RPMI8226 (cell line): ENCODE measurements at places on chromosomes 2 and 18.

DNA sequence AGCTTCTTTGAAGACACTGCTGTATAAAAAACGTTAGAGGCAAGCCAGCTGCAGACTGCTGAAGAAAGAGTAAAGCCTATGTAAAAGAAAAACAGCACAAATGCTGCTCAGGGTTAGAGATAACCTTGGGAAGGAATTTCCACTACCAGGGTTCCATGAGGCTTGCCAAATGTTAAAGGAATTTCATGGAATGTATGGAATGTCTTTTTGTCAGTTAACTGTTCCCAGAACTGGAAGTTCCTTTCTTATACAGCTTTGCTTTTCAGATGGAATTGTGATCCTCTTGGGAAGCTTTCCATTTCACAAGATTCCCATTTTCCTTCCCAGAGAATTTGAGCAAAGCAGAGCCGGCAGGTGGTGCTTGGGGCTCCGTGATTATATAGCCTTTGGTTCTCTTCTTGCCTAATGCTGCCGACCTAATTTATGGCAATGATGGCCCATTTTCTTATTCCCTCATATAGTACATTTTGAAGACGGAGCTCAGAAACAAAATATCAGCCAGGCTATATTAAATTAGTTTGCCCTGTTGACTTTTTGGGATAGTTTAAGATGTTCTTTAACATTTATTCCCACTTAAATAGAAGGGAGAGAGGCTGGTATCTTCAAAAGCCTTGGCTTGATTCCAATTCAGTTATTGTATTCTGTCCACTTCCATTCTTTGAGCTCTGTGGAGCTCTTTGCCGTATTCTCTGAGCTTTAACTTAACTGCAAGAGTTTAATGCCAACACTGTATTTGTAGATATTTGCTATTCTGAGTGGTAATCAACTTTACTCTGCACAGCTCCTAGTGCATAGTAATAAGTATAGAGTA, 162.3 kb downstream of the PHLPP1 start:
- DNase-seq: no peak

DNA sequence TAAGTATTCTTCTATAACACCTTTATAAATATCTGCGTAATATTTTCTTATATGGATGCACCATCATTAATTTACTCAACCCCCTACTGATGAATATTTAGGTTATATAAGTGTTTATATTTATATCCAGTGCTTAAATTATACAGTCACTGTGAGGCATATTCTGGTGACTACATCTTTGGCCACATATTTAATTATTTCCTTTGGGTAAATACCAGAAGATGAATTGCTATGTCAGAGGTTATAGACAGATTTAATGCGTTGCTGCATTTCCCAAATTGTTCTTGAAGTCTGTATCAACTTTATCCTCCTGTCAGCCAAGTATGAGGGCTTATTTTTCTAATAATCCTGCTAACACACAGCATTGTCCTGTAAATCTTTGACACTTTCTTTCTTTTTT, 18.7 kb downstream of the DYSF start:
- DNase-seq: no peak

DNA sequence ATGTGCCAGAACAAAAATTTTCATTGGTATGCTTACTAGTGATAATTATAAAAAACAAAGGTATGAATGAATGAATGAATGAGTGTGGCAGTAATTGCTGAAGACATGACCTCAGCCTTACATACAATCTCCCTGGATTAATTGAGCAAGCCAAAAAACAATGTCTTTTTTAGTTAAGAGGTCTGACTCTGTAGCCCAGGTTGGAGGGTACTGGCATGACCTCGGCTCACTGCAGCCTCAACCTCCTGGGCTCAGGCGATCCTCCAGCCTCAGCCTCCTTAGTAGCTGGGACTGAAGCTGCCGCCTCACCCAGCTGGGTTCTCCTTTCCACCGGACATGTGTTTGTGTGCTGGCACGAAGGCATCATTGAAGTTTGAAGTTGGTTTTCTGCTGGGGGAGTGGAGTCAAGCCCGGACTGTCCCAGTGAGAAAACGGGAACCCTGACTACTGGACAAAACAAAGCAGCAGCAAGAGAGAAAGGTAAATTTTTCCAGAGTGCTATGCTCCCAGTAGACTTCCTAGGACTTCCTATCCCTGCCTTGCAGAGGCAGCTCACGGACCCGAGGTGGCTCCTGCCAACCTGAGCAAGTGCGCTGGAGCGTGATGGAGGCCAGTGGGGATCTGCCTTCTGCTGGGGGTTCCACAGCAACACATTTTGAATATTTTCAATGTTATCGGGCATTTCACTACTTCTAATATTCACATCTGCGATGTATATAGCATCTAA, 6.4 kb upstream of the IMP4 start:
- no peak for DNase-seq

DNA sequence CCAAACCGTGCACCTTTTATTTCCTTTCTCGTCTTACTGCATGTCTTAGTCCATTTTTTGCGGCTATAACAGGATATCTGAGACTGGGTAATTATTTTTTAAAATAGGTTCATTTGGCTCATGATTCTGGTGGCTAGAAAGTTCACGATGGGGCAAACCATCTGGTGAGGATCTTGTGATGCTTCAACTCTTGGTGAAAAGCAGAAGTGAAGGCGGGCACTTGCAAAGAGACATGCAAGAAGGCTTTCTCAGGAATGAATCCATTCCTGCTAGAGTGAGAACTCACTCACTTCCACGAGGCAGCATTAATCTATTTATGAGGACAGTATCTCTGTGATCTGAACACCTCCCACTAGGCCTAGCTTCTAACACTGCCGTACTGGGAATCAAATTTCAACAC, 327.1 kb upstream of the RBMS1 start:
- DNase-seq: peak; percentile 46

GRCh38 chr2:239846789-239847676, 178.1 kb downstream of the NDUFA10 start:
- no peak for DNase-seq

DNA sequence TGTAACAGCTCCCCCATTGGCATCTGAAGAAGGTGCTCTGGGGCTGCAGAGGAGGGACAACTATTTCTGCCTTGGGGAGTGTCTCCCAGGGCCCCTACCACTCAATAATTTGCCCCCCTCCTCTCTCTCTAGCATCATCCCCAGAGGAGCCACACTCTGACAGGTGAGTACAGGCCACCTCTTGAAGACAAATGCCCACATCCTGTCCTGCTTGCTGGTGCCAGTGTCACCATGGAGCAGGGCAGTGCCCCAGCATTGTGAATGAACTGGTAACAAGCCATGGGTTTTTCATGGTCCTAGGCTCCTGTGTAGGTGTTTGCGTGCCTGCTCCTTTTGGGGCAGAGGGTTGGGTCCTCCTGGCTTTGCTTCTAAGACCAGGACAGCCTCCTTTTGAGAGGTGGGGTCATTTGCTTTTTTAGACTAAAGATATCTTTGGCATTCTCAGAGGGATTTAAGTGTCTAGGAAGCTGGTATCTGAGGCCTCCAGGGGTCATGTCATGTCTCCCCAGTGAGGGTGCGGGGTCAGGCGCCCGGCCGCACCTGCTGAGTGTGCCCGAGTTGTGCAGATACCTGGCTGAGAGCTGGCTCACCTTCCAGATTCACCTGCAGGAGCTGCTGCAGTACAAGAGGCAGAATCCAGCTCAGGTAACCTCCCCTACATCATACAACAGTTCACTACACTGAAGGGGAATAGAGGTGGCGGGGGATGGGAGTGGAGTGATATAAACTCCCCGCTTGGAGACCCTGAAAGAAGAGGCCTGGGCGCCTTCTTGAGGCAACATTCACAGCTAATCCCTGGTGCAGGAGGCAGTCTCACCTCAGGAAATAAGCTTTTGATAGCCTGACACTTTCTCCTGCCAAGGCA, 1.8 kb downstream of the RETREG2 start:
- no peak for DNase-seq

- no peak for DNase-seq
Measured at GRCh38 chr2:175004730-175004979, 526 bp downstream of the CHN1 start.

DNA sequence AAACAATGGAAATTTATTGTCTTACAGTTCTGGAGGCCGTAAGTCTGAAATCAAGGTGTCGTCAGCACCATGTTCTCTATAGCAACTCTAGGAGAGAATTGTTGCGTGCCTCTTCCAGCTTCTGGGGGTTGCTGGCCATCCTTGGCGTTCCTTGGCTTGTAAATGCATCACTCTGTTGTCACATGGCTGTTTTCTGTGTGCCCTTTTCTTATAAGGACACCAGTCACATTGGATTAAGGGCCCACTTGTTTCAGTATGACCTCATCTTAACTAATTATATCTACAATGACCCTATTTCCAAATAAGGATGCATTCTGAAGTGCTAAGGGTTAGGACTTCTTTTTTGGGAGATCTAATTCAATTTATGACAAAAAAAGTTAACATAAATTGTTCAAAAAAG, 1.4 kb upstream of the PLEK start:
- no peak for DNase-seq

DNA sequence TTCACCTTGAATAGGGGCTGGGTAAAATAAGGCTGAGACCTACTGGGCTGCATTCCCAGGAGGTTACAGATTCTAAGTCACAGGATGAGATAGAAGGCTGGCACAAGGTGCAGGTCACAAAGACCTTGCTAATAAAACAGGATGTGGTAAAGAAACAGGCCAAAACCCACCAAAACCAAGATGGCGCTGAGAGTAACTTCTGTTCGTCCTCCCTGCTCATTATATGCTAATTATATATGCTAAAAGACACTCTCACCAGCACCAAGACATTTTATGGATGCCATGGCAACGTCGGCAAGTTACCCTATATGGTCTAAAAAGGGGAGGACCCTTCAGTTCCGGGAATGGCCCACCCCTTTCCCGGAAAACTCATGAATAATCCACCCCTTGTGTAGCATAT, 711.5 kb upstream of the KLHL29 start:
- no peak for DNase-seq

- DNase-seq: peak; percentile 38
Measured at GRCh38 chr2:177551989-177552421, 159.4 kb downstream of the AGPS start.

GRCh38 chr2:239856620-239857285, 168.4 kb downstream of the NDUFA10 start:
- DNase-seq: no peak

DNA sequence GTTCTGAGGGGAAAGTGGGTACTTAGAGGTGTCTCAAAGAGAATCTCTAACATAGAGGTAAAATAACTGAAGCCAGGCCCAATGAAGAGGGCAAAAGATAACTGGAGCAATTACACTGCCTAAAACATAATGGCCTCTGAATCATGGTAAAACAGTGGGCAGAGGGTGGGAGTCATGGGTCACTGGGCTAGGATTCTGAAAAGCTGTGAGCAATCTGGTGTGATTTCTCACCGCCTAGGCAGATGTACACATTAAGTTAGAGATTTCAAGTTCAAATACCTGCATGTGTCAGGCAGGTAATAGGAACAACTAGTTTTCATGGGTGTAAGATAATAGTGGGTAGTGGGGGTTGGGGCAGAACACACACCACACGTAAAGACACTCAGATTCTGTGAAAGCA, 45.6 kb downstream of the INSIG2 start:
- no peak for DNase-seq

GRCh38 chr2:28334527-28334894, 58.1 kb upstream of the FOSL2 start:
- DNase-seq: no peak

GRCh38 chr2:16204886-16205620, 264.7 kb downstream of the MYCN start:
- no peak for DNase-seq

- DNase-seq: no peak
Measured at GRCh38 chr2:16640867-16641266, 24.8 kb downstream of the CYRIA start.

- no peak for DNase-seq
Measured at GRCh38 chr18:73331212-73331772, 463.5 kb upstream of the NETO1 start.

DNA sequence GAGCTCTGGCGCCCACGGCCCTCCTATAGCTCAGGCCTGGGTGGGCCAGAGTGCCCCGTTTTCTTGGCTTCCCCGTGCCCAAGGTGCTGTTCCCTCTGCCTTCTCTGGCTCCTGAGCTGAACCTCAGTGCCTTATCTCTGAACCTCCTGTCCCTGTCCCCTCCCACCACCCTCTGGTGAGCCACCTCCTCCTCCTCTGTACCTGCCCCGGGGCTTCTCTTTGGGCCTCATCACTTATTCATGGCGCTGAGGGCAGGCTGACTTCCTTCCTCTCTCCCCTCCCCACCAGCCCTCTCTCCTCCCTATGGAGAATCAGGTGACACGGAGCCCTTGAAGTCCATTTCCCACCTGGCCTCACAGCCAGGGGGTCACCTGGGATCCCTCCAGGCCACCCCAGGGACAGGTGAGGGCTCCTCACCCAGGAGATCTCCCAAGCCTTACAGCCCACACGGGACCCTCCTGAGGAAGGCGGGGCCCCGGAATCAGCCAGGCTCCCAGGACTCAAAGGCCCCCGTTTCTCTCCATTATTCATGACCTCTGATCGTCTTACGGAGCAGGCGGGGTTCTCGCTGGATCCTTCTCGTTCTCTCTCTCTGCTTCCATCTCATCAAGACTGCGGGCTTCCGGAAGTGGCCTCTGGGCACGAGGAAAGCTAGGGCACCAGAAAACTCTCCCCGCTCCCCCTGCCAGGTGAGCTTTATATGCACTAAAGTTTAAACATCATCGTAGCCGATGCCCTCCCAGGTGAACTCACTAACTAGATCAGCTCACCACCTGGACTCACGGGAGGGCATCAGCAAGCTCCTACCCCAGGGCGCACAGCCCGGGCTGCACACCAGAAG, at the start of gene LOXHD1:
LOXHD1 (minus strand) TSS at position 106 of the 841 bp plus-strand sequence. CDS start 187 bp downstream, outside the sequence.
- no peak for DNase-seq

- peak; percentile 11 for DNase-seq
Measured at GRCh38 chr18:33051407-33051806, 278.6 kb upstream of the KLHL14 start.

GRCh38 chr2:122078451-122078850, 323.0 kb downstream of the TSN start:
- no peak for DNase-seq

DNA sequence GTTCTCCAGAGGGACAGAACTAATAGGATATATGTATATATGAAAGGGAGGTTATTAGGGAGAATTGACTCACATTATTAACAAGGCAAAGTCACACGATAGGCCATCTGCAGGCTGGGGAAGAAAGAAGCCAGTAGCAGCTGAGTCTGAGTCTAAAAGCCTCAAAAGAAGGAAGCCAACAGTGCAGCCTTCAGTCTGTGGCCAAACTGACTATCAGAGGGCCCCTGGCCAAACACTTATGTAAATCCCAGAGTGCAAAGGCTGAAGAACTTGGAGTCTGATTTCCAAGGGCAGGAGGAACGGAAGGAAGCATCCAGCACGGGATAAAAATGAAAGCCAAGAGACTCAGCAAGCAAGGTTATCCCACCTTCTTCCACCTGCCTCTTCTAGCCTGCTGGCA, 108.0 kb upstream of the LDLRAD4 start:
- DNase-seq: no peak

DNA sequence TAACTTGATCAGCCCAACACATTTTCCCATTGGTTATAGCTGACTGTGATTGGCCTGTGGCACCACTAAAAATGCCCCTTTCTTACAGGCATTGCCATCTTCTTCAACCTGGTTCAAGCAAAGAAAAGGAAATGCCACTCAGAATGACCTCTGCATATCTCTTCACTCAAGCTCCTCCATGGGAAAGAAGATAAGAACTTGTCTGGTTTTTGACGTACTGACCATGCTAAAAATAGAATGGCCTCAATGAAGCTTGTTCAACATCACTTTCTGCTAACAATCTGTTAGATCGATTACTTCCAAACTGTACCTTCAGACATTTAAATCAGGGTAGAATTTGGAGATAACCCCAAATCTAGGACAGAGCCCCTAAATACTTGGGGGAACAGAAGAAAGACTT, 109.5 kb downstream of the CABYR start:
- DNase-seq: no peak

GRCh38 chr2:25738383-25739343, 65.3 kb upstream of the DTNB start:
- no peak for DNase-seq

- no peak for DNase-seq
Measured at GRCh38 chr2:100126201-100126600, 16.2 kb downstream of the AFF3 start.
